ENCODE measurements at places on chromosomes 13 and 19.
A peak's percentile ranks its signal among the peaks of the same experiment; 100 is the strongest.

DNA sequence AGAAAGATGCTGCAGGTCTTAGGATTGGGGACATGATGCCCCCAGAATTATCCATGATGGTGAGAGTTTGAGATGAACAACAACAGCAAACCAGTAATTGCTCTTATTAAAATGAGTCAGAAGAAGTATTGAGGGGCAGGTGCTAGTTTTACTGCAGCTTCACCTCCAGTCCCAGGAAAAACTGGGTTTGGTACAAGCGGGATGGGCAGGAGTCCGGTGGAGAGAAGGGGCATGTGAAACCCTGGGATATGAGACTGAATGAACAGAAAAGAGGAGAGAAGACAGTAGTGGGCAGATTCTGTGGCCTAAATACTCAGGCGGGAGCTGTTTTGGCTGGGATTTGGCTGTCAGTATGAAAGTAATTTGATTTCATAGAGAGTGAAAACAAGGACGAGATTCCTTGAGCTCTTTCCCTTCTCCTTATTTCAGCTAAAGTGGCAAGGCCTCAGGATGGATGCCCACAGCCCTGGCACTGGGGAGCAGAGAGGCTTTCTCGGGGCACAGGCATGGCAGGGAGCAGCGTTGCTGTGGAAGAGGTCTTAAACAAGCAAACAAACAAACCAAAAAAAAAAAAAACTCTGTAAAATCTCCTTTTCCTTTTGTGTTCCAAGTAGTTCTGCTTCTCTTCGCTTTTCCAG is 30.7 kb downstream of the NFIX start:
- DNase-seq, result no peak

GRCh38 chr19:58529405-58529804 is 9.8 kb upstream of the ZBTB45 start:
- DNase-seq, result no peak

GRCh38 chr13:27961227-27962085 is 7.7 kb downstream of the CDX2 start:
- no peak for DNase-seq

GRCh38 chr19:51359294-51359693 is 6.9 kb downstream of the ETFB start:
- no peak for DNase-seq

DNA sequence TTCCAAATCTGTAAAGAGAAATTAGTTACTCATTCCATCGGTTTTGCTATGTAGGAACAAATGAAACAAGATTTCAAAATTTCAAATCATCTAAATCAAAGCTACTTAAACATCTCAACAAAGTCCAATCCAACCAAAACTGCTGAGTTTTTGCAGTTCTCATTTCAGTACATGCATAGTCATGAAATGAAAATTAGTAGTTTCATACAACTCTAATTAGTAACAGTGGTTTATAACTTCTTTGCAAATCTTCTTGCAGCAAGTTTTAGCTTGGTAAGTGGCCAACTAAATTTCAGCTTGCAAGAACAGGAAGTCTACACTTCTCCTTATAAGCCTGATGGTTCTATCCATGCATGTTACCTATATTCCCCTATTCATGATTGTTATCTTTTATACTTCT is 75.6 kb downstream of the SPRY2 start:
- no peak for DNase-seq

GRCh38 chr19:45790942-45791341 is 1.7 kb downstream of the DMWD start:
- no peak for DNase-seq

DNA sequence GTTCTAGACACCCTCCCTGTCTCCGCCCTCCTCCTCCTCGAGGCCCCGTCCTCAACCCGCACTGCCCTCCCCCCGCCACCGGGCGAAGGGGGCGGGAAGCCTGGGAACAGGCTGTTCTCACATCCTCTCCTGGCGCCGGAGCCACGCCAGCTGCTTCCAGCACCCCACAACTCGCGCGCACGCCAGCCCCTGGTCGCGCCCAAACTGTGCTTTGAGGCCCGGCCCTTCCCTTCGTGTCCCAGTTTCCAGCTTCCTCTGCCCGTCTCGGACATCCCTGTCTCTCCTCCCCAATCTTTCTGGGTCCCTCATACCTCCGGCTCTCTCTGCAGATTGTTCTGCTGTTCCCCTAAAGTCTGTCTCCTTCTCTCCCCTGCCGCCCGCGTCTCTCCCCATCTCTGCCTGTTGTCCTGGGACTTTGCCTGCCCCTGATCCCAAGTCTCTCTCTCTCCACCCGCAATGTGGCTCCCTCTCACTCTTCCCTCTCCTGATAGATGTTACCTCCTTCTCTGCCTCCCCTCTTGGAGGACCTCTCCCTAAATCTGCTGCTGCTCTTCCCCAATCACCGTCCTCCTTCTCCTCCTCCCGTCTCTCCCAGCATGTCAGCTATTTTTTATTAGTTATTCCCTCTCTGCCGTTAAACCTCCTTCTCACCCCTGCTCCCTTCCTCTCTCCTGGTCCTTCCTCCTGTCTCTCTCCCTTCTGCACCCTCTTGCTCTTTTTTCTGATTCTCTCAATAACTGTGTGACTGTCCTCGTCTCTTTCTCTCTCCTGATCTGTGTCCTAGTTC is 14.2 kb downstream of the DPF1 start:
- DNase-seq, result no peak

DNA sequence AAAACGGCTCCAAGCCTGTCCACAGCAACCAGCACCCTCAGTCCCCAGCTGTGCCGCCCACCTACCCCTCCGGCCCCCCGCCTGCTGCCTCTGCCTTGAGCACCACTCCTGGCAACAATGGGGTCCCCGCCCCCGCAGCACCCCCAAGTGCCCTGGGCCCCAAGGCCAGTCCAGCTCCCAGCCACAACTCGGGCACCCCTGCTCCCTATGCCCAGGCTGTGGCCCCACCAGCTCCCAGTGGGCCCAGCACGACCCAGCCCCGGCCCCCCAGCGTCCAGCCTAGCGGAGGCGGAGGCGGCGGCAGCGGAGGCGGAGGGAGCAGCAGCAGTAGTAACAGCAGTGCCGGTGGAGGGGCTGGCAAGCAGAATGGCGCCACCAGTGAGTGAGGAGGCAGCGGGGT is 10.6 kb downstream of the CNOT3 start:
- no peak for DNase-seq

- peak; percentile 87 for DNase-seq
Measured at GRCh38 chr19:737591-738093, 13.3 kb upstream of the MISP start.
